ENCODE measurements at places on chromosomes 3 and 15.

DNA sequence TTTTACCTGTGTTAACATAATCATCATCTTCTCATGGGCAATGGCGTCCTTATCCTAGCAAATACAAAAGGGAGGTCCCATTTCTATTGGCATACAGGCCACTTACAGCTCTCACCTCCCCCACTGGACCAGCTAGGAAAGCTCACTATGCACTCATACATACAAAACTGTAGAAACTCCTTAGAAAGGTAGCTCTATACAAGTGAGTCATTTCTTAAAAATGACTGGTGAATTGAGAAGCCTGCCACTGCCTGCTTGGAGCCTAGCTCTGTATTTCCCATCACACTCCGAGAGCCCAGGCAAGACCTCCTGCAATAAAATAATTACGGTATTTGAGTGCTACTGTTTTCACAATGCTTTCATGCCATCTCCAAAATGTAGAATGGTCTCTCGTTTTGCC is 321.8 kb downstream of the ULK4 start:
- DNase-seq = no peak

- no peak for DNase-seq
Measured at GRCh38 chr15:90419738-90420406, 31.8 kb downstream of the IQGAP1 start.

GRCh38 chr15:22968366-22968765 is 11.8 kb downstream of the CYFIP1 start:
- DNase-seq = no peak

GRCh38 chr3:149377408-149378364 is at the start of gene TM4SF1:
TSS of gene TM4SF1 (minus strand) at chr3:149377649. CDS start at chr3:149377547, 102 bp downstream.
- DNase-seq = no peak

- no peak for DNase-seq
Measured at GRCh38 chr3:47910777-47911440, 105.3 kb downstream of the MAP4 start.

Measured in NCI-H1436 treated with DMSO at 0.1 percent for 48 hours (cell line).